EL (cell line): ENCODE measurements at places on chromosomes 5 and 9.

DNA sequence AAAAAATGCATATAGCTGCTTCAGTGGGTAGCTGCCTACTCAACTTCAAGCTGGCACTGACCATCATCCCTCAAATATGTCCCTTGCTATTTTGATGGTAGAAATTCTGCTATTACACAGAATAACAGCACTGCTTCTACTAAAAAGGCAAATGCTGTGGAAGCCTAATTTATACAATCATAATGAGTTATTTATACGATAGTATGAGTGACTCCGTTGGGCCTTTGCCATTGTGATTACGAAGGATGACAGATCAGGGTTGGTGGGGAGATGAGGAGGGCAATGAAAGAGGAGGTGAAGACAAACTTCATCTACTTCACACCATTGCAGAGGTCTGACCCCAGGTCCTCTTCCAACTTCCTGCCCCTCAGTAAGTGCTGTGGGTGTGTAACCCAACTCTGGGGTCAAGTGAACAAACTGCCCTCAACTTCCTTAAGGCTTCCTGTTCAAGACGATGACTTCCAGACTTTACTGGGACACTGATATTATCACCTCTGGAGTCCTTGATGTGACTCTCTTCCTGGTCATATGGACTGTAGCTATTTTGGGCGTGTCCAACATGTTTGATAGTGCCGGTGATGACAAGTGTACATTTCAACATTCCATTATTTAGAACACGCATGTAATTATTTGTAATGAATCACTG is 74.1 kb upstream of the RPS23 start:
- DNase-seq = peak; percentile 13

- no peak for DNase-seq
These were observed 12.6 kb upstream of the ERGIC1 start for GRCh38 chr5:172821340-172821985.

DNA sequence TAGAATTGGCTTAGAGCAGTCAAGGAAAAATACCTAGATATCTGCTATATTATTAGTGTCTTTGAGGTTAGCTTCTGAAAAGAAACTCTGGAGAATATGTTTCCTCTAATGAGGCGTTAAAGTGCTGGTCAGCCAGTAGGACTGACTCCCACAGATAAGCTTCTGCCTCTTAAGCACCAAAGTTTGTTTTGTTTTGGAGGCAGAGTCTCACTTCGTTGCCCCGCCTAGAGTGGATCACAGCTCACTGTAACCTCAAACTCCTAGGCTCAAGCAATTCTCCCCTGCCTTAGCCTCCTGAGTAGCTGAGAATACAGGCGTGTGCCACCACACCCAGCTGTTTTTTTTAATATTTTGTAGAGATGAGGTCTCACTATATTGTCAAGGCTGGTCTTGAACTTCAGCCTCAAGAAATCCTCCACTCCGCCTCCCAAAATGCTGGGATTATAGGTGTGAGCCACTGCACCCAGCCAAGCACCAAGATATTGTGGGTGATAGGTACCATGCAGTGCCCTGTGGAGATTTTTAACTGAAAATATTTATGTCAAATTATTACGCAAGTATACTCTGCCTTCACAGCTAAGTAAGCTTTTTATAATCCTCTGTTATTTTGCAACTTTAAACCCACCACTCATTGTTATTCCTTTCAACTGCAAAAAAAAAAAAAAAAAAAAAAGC is 24.7 kb upstream of the TMEM171 start:
- DNase-seq = no peak

- no peak for DNase-seq
These were observed 318.5 kb upstream of the CHD1 start for GRCh38 chr5:99247346-99247745.

DNA sequence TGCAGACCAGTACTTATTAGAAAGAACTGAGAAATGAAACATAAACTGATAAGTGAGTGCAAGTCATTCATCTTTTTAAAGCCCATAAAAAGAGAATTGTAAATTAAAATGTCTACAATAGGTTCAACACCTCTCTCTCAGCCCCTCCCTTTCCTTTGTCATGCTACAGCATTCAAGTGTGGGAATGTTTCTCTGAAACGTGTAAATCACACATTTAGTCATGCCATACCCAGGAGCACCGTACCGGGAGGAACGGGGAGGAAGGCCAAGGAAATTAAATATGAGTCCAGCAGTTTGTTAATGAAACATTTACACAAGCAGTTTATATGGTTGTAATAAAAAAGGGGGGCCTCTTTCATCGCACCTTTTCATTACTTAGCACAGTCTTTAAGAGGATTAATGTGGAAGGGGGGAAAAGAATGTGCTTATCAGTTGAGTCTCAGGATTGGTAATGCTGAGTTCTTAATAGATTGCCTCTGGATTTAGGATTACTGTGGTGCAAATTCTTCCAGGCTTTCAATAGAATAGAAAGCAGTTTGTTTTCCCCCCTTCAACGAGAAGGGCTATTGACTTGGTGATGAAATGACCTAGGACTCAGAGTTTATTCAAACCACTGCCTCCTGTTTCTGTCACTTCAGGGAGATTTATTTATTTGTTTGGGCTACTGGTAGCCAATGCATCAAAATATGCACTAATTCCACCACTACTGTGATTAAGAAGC is 176.0 kb upstream of the ZNF608 start:
- no peak for DNase-seq

DNA sequence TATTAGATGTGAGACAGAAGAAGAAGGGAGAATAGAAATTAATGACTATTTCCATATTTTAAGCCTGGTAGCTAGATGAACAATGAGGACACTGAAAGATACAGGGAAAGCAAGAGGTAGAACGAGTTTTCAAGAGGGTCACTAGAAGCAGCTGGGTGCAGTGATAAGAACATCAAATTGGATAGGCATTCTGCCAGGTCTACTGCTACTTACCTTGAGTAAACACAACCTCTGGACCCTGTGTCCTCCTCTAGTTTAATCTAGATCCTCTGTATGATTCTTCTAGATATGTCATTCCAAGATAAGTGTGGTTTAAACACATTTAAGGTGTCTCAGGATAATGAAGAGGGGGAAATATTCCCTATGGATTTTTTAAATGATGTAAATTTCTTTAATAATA is 31.2 kb downstream of the OTP start:
- no peak for DNase-seq

DNA sequence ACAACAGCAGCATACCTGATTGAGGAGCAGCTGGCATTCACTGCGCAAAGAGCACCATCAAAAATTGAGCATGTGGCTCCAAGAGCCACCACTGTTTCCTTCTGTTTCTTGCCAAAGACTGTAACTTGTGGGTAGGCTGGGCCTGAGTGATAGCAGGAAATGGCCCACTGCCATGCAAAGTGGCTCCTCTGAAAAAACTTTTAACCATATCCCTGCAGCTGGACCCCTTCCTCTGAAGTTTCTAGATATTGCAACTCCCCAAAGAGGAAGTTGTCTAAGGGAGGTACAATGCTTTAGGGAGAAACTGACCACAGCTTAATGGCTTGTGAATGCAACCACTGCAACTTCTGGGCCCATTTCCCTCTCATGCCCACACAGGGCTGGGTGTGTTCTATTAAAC is 355.4 kb upstream of the PDE4D start:
- no peak for DNase-seq

- DNase-seq = no peak
These were observed 34.3 kb upstream of the ARL15 start for GRCh38 chr5:54344653-54345052.

GRCh38 chr5:137847687-137848086 is 20.0 kb upstream of the MYOT start:
- DNase-seq = no peak

- no peak for DNase-seq
These were observed 233.2 kb upstream of the RASEF start for GRCh38 chr9:83296123-83296522.

- peak; percentile 90 for DNase-seq
These were observed 93.4 kb downstream of the KCNIP1 start for GRCh38 chr5:170597109-170597751.

- DNase-seq = no peak
These were observed 11.0 kb upstream of the ADAMTS2 start for GRCh38 chr5:179355976-179356974.

DNA sequence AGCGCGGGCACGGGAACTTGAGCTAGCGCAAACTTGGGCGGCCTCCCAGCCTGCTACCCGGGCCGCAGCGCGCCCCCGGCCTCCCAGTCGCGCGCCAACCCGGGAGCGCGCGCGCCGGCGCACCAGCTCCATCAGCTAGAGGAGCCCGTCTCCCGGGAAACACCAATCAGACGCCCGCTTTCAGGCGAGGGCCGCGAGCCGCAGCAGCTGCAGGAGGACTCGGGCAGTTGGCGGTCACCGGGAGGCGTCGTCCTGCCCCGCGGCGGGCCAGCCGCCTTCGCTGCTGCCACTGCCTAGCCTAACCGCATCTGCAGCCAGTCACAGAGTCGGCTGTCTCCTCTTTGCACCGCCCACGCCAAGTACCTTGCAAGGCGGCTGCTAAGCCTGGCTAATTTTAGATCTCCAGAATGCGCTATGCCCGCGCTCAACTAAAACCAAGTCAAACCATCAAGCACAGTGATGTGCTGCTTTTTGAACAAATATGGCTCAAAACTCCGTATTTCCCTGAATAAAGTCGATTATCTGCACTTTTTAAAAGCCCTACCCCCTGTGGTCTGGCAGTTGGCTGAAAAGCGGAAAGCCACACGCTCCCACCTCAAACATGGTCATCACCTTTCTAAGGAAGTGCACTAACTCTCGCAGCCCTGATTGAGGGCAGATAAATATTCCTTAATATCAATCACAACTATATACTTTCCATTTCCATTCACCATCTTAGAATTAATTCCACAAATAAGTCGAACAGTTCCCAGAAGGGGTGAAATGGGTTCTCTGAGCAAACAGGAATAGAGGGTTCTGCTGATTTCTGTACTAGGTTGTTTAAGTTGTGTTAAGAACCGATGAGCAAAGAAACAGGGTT is 221.8 kb downstream of the MEF2C start:
- peak; percentile 71 for DNase-seq

DNA sequence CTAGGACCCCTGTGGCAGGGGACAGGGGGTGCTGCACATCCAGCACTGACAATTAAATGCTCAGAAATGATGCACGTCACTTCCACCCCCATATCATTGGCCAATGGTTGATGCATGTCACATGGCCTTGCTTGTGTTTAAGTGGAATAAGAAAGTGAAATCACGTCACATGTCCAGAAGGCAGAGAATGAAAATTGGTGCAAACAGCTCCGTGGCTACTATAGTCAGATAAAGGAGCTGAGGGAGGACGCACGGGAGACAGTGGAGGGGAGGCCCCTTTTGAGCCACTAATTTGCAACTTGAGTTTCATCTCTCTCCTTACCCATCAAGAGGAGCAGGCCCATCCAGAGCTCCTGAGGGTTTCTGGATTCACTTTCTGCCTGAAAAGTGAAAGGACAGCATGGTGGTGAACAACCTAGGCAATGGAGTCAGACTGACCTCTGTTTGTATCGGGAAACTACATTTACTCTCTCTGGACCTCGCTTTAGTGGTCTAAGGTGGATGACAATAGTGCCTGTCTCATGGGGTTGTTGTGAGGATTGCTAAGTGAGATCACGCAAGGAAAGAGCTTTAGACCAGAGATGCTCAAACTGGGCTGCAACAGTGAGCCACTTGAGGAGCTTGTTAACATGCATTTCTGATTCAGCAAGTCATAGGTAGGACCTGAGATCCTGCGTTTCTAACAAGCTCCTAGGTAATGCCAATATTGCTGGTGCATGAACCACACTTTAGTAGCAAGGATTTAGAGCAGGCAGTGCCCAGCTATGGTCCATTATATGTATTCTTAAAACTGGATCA is 133.9 kb upstream of the ADRA1B start:
- DNase-seq = no peak

DNA sequence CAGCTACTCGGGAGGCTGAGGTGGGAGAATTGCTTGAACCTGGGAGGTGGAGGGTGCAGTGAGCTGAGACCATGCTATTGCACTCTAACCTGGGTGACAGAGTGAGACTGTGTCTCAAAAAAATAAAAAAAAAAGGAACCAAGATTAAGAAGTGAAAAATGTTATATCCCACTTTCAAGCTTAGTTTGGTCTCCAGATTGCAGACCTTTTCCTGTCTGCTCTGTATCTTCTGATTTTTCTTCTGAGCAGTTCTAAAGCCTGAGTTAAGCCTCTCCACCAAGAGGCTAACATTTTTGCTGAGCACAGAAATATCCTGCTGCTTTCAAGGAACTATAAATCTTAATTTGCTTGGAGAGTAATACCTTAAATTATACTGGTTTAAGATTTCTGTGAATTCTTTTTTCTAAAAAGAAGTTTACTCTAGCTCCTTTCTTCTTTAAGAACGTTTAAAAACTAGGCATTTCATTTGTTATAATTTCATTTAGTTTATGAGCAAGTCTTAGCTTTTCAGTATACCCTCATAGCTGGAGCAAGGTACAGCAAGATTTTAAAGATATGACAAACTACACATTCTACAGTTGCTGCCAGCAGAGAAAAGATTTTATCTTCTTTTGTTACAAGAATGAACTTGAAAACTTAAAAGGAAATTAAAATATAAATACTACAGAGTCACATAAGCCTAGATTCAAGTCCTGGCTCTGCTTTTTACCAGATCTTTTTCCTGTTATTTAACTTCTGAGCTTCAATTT is 55.0 kb downstream of the GARNL3 start:
- DNase-seq = no peak

- no peak for DNase-seq
These were observed 57.1 kb downstream of the SEMA6A start for GRCh38 chr5:116517488-116517887.

DNA sequence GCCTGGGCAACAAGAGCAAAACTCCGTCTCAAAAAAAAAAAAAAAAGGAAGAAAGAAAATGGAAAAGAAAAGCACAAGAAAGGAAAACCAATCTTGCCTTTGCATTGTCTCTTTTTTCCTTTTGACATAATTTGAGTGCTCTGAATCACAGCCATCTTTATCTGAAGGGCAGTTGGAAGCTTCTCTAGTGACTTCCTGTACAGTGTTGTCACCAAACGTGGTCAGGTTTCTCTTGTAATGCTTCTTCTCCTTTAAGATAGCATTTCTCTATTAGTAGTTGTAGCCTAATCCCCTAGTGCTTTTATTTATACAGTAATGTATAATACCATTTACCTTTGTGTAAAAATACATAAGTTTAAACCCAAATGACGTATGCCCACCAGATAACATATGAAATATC is 18.1 kb downstream of the PRKACG start:
- no peak for DNase-seq

GRCh38 chr5:55986931-55987330 is 7.8 kb downstream of the IL6ST start:
- DNase-seq = no peak

DNA sequence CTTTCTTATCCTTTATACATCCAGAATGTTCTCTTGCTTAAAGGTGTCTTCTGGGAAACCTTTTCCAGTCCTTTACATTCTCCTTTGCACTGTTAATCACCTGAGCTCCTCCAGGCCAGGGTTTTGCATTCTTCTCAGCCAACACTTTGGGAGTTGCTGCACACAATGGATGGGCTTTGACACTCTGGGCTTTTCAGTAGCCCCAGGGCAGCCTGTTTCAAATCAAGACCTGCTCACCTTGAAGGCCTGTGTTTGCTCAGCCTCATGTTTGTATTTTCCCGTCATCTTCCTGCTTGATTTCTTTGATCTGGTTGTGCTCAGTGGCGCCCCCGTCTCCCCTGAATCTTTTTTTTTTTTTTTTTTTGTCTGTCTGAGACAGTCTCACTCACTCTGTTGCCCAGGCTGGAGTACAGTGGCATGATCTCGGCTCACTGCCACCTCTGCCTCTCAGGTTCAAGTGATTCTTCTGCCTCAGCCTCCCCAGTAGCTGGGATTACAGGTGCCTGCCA is 41.0 kb downstream of the DMRT1 start:
- DNase-seq = no peak

GRCh38 chr5:2165203-2165602 is 282.5 kb upstream of the IRX4 start:
- DNase-seq = no peak

GRCh38 chr9:75039009-75039408 is 10.9 kb upstream of the CARNMT1 start:
- DNase-seq = peak; percentile 56
